Right ventricle myocardium superior (tissue), 1 donor: ENCODE measurements at places on chromosomes 16 and 17. TPM values are rescaled to one million over a fixed set of nuclear protein-coding genes. Genes with fewer than 3 reads are reported as not detected.

The FNDC8 gene
- total RNA-seq, result not detected

The OTOP2 gene
- not detected for total RNA-seq

The CLEC19A gene
- not detected for total RNA-seq

The HOXB13 gene
- not detected for total RNA-seq

The CRYBA1 gene
- not detected for total RNA-seq

The WFDC1 gene
- total RNA-seq, result 1.4 TPM

The KLHL10 gene
- not detected for total RNA-seq

The TXNDC17 gene
- 44.5 TPM for total RNA-seq

The DPEP3 gene
- total RNA-seq, result not detected

The DOC2A gene
- 0.13 TPM for total RNA-seq

The BICDL2 gene
- total RNA-seq, result not detected

The HSD17B2 gene
- not detected for total RNA-seq

The MYH11 gene
- 14.0 TPM for total RNA-seq

The DNAAF1 gene
- total RNA-seq, result not detected

The GRAP gene
- 2.0 TPM for total RNA-seq

The MPV17L gene
- 6.1 TPM for total RNA-seq

The TK2 gene
- total RNA-seq, result 19.5 TPM

The MAPT gene
- 37.7 TPM for total RNA-seq

The PRAC2 gene
- total RNA-seq, result not detected

The FBXW10B gene
- 0.48 TPM for total RNA-seq

The TPPP3 gene
- 8.9 TPM for total RNA-seq

The CRLF3 gene
- 6.4 TPM for total RNA-seq

The DNAH3 gene
- 0.89 TPM for total RNA-seq

The KRTAP3-2 gene
- not detected for total RNA-seq

The MLKL gene
- total RNA-seq, result 3.0 TPM

The ITGAE gene
- 14.8 TPM for total RNA-seq

The CRYM gene
- total RNA-seq, result 70.0 TPM

The CTU2 gene
- total RNA-seq, result 13.4 TPM

The CMTM1 gene
- 1.3 TPM for total RNA-seq

The ACSM2B gene
- total RNA-seq, result not detected

The IL21R gene
- 0.13 TPM for total RNA-seq

The GAST gene
- total RNA-seq, result not detected

The VASN gene
- 5.7 TPM for total RNA-seq

The CDK10 gene
- 20.7 TPM for total RNA-seq

The RPL26 gene
- total RNA-seq, result 939 TPM

The TBC1D3G gene
- not detected for total RNA-seq

The ARHGDIG gene
- 9.3 TPM for total RNA-seq

The OR3A3 gene
- not detected for total RNA-seq

The PIK3R5 gene
- total RNA-seq, result 2.5 TPM

The CDRT4 gene
- total RNA-seq, result 1.9 TPM

The SLC22A31 gene
- total RNA-seq, result not detected

The CTF1 gene
- 6.5 TPM for total RNA-seq

The EPX gene
- total RNA-seq, result not detected

The SLC5A10 gene
- total RNA-seq, result not detected

The SPATA33 gene
- 1.9 TPM for total RNA-seq

The TBC1D3 gene
- total RNA-seq, result not detected

The NAT9 gene
- total RNA-seq, result 18.6 TPM

The SLC38A8 gene
- 0.78 TPM for total RNA-seq

The SRL gene
- 350 TPM for total RNA-seq

The CDYL2 gene
- 2.9 TPM for total RNA-seq

The TNFRSF17 gene
- total RNA-seq, result not detected

The CNTNAP4 gene
- not detected for total RNA-seq

The CALB2 gene
- 0.30 TPM for total RNA-seq

The SLFN14 gene
- not detected for total RNA-seq

The PRKCB gene
- total RNA-seq, result 1.7 TPM

The NOXO1 gene
- not detected for total RNA-seq
